ENCODE measurements at places on chromosomes 6 and 20.

GRCh38 chr20:31508517-31509244 is 5.6 kb upstream of the HM13 start:
- no peak for DNase-seq

DNA sequence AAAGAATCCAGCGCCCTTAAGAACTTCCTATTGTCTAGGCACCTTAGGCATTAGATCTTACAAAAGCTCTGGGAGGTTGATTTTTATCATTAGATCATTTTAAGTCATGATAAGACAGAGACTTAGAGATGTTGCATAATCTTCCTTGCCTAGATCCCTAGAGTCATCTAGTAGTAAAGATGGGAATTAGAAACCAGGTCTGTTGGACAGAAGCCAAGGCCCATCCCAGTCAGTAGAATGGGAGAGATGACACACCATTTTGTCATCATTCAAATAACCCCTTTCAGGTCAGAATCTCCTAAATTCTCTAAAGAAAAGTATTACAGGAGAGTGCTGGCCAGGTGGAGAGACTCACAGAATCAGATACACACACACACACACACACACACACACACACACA is 579.1 kb downstream of the BMP2 start:
- DNase-seq = no peak

DNA sequence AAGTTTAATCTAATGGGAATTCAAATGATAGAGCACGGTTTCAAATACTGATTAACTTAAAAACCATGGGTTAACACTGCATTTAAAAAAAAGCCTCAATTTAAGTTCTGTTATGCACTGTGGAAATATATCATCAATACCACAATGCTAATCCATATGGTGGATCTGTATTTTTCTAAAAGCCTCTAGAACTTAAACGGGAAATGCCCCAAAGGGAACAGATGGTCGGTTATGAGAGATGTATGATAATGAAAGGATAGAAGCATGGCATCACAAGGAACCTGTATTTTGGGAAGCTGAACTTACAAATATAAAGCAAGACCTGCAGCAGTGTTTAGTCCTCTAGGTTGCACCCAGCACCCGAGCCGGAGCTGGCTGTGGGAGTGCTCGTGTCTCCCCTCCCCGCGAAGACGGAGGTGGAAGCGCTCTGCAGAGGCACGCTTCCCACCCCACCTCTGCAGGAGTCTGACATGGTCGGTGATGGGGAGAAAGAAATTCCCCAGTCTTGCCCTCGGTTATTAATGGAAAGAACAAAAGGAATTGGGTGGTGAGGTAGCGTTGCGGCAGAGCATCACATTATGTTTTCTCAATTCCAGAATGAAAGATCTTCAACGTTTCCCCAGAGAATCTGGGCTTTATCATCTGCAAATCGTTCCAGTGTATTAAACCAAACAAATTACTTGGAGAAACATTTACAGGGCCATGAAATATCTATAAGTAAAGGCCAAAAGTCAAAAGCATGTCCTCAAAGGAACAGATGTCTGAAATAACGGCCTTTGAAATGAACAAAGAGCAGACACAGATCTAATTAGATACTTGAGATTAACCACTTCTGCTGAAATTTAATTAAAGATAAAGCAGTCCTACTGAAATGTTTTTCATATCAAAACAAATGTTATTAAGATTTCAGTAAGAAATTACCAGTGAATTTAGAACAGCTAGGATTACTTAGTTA is 103.1 kb upstream of the POPDC3 start:
- DNase-seq = no peak

DNA sequence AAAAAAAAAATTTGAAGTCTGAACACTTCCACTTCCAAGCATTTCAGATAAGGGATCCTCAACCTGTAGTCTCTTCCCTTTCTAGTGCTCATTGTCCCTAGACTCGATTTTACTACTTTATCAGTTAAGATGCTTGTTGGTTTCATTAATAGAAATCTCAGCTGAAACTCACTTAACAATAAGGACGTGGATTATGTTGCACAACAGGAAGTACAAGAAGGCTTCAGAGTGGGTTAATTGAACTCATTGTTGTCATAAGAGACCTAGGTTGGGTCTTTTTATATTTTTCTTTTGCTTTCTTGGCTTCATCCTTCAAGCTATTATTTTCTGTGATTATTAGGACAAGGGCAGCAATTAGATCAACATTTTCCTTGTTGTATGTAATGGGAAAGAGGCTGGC is 175.2 kb downstream of the CDKAL1 start:
- DNase-seq = no peak

GRCh38 chr6:7907159-7907558 is 3.4 kb downstream of the TXNDC5 start:
- DNase-seq = no peak

DNA sequence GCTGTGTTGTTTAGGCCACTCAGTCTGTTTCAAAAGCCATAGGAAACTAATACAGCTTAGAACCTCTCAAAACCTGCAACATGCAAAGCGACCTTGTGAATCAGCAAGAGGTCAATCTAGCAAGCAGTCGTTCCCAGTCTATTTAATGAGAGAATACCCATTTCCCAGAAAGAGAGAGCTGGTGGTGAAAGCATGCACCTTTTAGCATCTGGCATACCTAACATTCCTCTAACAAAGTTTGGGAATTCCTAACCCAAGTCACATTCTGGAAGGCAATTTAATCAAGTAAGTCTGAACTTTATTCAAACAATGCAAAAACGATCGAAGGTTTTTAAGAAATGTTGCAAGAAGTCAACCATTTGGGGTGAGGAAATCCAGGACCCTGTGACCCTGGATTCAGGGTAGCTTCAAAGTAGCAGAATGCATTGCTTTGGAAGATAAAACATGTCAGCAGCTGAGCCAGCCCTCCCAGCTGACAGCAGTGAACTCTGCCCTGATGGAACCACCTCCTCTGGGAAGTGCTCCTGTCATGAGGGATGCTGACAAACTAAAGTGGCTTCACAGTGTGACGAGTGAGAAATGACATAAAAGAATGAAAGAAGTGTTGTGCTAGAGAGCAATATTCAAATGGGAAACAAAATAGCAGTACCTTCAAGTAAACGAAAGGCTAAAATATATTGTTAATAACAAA is 104.8 kb downstream of the GMDS start:
- DNase-seq = no peak

DNA sequence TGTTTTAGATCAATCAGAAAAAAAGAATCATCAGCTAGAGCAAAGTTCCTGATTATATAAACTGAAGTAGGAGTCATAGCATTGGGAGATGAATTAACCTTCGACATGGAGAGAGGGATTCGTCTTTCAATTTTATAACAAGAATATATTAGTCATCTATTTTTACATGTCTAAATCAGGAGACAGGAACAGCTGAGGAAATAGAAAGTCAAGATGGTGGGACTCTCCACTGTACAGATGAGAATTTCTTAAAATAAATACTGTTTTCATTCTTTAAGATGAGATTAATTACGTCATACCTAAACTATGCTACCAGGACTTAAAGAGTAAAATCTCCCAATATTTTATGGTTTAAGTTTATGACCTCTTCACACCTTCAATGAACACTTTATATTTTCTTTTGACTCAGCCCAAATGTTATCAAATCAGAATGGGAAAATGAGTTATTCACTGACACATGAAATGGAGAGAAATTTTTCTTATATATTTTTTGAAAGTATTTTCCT is 1137.7 kb downstream of the EPHA7 start:
- no peak for DNase-seq

All from stimulated activated CD8-positive, alpha-beta memory T cell treated with anti-CD3 and anti-CD28 coated beads, Interleukin-7, amount 100 ng/mL, for 4 hours (primary cell).